Activated T-cell treated with anti-CD3 and anti-CD28 coated beads for 24 hours (primary cell): ENCODE measurements at places on chromosomes 12 and 14.
A peak's percentile ranks its signal among the peaks of the same experiment; 100 is the strongest.

- no peak for DNase-seq
These were observed 21.7 kb downstream of the GALNT16 start for GRCh38 chr14:69281450-69282169.

GRCh38 chr12:41304526-41304925 lies 116.4 kb downstream of the PDZRN4 start:
- DNase-seq, result no peak

GRCh38 chr14:39102969-39103957 lies at the start of gene SEC23A:
SEC23A (minus strand) TSS chr14:39103235; CDS start chr14:39096118, 7,117 bp downstream.
- DNase-seq, result peak; percentile 80

DNA sequence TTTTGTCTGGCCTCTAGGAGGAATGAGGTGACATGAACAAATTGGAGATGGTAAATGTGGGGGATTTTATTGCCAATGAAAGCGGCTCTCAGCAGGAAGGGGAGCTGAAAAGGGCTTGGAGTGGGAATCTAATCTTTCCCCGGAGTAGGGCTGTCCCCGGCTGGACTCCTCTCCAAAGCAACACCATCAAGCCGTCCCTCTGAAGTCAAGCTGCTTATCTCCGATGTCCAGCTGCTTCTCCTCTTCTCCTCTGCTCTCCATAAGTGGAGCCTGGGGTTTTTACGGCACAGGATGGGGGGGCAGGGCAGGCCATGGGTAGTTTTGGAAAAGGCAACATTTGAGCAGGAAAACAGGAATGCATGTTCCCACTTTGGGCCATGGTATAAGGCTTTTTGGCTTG lies 113.5 kb downstream of the TMEM132D start:
- DNase-seq, result no peak

DNA sequence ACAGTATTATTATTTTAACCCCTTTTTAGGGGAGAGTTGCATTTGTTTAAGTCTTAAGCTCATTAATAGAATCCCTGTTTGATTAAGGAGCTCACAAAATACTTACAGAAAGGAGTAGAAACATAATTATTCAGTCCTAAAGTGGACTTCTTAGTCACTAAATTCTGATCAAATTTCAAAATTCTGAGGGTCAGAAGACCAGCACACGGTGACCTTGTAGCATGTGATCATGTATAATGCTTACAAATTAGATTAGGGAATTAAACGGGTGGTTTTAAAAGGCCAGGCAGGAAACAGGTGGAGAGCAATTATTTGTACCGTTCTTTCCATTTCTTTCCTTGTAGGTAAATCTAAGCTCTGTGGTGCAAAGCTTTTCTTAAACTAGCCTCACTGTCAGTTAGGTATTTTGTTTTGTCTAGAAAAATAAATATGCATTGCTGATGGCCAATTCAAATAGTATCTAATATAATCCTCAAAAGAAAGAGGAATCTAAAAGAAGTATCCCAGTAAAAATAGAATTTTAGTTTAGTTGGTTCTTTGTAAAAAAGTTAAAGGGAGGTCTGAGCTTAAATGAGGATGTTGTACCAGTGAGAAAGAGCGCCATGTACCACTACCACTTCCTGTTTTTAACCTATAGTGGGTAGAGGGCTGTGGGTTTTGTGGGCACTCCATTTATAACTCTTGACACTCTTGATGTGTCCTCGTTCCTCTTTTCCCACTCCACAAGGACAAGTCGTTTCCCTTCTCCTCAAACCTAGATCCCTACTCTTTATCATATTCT lies 51.1 kb downstream of the SLC38A1 start:
- peak; percentile 38 for DNase-seq

GRCh38 chr14:54349713-54350112 lies 47.1 kb upstream of the CDKN3 start:
- DNase-seq, result no peak

- DNase-seq, result no peak
These were observed 312.3 kb upstream of the DIO2 start for GRCh38 chr14:80523518-80524117.

GRCh38 chr14:54652188-54652587 lies 85.3 kb downstream of the SAMD4A start:
- DNase-seq, result no peak

- DNase-seq, result peak; percentile 13
These were observed 19.9 kb downstream of the HRK start for GRCh38 chr12:116861320-116861719.

DNA sequence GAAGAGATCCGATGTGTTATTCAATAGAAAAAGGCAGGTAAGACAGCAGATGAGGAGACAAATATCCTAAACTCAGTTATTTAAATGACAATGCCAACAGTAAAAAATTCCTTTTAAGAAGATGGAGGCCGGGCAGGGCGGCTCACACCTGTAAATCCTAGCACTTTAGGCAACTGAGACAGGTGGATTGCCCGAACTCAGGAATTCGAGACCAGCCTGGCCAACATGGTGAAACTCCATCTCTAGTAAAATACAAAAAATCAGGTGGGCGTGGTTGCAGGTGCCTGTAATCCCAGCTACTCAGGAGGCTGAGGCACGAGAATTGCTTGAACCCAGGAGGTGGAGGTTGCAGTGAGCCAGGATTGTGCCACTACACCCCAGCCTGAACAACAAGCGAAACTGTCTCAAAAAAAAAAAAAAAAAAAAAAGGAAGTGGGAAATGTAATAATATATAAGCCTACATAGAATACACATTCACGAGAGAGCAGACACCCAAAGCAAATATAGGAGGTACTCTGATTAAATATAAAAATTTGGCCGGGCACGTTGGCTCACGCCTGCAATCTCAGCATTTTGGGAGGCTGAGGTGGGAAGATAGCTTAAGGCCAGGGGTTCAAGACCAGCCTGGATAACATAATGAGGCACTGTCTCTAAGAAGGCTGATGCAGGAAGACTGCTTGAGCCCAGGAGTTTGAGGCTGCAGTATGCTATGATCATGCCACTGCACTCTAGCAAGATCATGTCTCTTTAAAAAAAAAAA lies 19.0 kb downstream of the CORO1C start:
- no peak for DNase-seq

GRCh38 chr12:128592220-128592744 lies 231.5 kb downstream of the SLC15A4 start:
- no peak for DNase-seq

- no peak for DNase-seq
These were observed 514.1 kb downstream of the ETNK1 start for GRCh38 chr12:23139026-23139425.

- DNase-seq, result peak; percentile 5
These were observed 589.3 kb upstream of the TMEM132C start for GRCh38 chr12:127677537-127678131.

DNA sequence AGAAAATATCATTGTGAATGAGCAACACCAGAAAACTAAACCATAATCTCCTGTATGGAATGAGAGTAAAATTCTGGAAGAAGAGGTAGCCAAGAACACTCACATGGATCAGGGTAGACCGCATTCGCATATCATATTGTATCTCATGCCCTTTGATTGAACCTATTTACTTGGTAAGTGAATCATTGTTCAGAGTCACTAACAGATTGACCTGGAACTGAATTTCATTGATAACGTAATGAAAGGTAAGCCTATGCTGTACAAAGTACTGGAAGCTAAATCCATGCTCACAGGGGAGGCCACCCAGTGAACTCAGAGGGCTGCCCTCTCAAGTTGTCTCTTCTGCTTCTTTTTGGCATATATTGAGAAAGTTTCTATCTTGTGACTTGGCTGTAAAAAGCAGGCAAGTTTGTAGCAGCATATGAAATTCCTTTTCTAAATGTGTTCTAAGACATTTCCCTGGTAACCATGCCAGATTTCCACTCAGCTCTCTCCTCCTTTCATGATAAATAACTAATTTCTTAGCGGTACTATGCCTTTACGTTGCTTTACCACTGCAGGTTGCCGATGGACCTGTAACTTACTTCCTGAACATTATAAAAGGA lies 91.4 kb downstream of the PLCZ1 start:
- no peak for DNase-seq

DNA sequence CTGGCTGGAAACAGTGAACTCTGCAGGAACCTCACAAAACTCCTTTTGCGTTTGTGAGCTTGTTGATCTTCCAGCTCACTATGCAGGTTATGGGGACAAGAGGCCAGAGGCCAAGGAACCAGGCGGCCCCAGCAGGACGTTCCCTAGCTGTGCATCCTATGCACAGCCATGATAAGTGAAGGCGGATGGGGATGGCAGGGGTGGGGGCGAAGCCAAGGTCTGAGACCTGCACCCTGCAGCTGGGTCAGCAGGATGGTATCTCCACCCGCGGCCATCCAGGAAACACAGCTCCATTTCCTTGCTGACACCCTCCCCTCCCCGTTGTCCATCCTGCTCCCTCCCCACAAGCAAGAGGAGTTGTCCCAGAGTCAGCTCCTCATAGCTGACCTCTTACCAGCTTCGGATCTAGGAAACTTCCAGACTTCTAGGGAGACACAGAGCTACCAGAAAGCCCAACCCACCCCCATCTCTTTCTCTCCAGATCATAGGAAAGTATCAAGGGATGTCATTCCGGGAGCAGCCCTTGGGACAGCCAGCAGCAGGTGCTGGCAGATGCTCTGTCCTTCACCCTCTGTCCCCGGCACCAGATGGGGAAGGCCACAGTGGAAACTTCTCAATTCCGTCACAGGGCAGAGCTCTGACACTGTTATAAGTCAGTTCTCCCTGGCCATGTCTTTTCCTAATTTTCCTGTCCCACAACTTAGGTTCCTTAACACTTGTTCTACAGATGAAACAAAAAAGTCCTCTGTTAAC lies 9.4 kb downstream of the ZBTB39 start:
- DNase-seq, result no peak
